Stimulated activated CD8-positive, alpha-beta memory T cell treated with anti-CD3 and anti-CD28 coated beads, Interleukin-4, amount 100 ng/mL, for 1 hour (primary cell): ENCODE measurements at places on chromosomes 12 and 14.
A peak's percentile ranks its signal among the peaks of the same experiment; 100 is the strongest.

DNA sequence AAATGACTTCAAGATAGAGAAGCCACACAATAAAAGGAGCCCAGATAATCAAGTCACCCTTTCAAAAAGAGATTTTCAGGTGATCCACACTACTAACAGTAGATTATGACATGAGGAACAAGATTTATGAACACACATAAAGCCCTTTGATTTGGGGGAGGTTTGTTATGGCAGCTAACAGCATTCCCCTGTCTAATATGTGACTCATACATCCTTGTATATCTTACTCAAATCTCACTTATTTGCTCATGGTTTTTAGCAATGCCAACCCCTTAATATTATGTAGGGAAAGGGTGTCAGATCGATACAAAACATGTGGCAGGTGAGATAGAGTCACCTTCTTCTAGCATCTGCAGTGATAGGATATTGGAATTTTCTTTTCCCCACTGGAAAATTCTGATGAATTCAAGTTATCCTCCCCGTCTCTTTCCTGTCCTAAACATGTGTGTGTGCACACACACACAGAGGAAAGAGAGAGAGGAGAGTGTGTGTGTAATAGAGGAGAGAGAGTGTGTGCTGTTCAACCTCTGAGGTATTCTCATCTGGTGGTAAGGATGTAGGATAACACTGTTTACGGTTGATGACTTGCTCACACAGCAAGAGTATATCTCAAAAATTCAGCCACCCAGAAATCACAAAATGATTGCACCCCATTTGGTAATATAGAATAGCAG lies 319.9 kb downstream of the KCNC2 start:
- DNase-seq: no peak

DNA sequence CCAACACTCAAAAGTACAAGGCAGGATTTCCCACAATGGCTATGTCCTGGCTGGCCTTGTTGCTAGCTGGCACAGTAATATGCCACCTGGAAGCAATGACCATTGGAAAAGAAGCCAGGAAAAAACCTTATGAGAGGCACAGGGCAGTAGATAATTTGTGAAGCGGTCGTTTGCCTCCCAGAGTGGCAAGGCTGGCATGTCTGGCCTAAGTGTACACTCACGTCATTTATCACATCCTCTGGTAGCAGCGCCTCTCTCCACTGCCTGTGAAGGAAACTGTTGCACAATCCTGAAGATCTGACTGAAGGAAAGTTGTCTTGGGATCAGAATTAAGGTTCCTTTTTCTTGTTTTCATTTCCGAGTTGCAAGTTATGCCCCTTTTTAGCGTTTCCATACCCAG lies 408.5 kb downstream of the ZFP36L1 start:
- DNase-seq: no peak

GRCh38 chr12:1246637-1247036 lies 255.6 kb downstream of the ERC1 start:
- DNase-seq: no peak

- DNase-seq: peak; percentile 17
Measured at GRCh38 chr12:47990351-47991105, 13.7 kb downstream of the COL2A1 start.

GRCh38 chr14:32786886-32787285 lies 151.8 kb upstream of the NPAS3 start:
- DNase-seq: no peak

GRCh38 chr14:63290741-63291430 lies 27.8 kb downstream of the GPHB5 start:
- DNase-seq: no peak
